ENCODE measurements at places on chromosomes 1 and 21. TPM values are rescaled to one million over a fixed set of nuclear protein-coding genes. Genes with fewer than 3 reads are reported as not detected.

CD53 gene
- total RNA-seq: 12.0 TPM

HSPB7 gene
- total RNA-seq: 31.6 TPM

SUCO gene
- total RNA-seq: 33.6 TPM

PLA2G2F gene
- not detected for total RNA-seq

ZC3H11A gene
- 102 TPM for total RNA-seq
